ENCODE measurements at places on chromosomes 6 and 20.

DNA sequence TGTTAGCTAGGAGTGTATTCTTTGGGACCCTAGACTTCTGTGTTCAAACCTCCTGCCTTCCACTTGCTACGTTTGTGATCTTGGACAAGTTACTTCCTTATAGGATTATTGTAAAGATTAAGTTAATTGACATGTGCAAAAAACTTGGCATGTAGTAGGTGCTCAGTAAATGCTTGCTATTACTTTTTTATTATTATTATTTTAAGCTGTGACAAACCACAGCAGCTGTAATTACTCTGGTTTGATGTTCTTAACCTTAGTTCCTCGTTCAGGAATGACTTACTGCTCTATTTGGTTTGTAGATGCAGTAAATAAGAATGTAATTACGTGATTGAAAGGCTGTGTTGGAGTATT is 3.2 kb downstream of the ARFGEF2 start:
- no peak for DNase-seq

DNA sequence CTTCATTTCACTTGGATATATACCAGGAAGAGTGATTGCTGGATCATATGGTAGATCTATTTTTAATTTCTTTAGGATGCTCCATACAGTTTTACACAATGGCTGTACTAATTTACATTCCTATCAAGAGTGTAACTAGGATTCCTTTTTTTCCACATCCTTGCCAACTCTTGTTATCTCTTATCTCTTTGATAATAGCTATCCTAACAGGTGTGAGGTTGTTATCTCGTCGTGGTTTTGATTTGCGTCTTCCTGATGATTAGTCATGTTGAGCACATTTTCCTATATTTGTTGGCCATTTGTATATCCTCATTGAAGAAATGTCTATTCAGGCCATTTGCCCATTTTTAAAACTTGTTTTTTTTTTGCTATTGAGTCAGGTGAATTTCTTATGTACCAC is 552.4 kb downstream of the RFPL4B start:
- no peak for DNase-seq

DNA sequence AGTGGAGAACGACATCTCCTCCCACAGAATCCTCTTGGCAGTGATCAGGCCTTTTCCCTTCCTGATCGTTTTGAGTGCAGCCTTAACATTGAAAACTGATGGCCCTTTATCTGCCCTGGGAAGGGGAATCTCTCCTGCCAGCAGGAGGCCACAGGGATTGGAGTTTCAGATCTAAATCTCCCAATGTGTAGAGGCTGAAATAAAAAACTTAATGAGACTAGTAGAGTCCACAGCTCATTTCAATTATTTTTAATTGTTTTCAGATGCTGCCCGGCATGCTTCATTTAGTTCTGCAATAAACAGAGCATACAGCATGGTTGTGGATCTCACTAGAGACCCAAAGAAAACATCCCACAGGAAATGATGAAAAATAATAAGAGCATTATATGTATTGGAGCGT is 662.2 kb upstream of the HS3ST5 start:
- no peak for DNase-seq

DNA sequence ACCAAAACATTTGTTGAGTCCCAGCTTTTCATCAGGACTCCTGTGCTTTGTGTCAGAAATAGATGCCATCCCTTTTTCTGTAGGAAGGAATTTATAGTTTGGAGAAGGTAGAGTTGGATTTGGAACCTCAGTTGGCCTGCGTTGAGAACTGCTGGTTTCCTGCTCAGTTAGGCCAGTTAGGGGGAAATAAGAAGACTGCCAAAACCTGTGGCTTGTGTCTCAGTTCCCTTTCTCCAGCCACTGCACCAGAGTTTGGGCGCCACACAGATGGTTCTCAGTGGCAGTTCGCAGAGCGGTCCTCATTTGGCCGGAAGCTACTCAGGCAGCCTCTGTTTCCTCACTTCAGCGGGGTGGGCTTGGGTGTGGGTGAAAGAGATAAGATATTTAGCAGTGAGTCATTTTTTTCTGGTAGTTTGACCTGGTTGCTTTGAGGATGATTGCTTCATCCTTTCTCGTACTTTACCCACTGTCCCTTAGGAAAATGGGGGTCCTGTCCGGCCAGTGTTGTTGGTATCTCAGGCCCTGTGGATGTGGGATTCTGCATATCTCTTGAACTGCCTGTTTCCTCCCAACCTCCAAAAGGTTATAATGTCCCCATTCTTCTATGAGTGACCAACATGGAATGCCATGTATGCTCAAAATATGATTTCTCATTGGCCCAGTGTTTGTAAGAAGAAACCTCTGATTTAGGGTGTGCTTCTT is 53.7 kb downstream of the JARID2 start:
- no peak for DNase-seq

GRCh38 chr6:52491203-52492069 is 71.3 kb downstream of the EFHC1 start:
- DNase-seq = no peak

DNA sequence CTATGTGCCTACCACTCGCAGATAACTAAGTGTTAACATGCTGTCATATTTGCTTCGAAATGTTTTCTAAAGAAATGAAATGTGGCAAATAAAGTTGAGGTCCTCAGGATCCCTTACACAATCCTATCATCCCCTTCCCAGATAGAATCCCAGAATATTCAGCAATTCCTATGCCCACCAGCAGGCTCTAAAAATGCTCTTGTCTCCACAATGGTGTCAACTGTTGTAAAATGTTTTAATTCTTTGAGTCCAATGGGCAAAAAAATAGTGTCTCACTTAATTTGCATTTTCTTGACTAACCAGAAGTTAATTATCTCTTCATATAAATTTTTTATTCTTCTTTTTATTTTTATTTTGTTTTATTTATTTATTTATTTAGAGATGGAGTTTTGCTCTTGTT is 103.9 kb upstream of the MAP7 start:
- no peak for DNase-seq

DNA sequence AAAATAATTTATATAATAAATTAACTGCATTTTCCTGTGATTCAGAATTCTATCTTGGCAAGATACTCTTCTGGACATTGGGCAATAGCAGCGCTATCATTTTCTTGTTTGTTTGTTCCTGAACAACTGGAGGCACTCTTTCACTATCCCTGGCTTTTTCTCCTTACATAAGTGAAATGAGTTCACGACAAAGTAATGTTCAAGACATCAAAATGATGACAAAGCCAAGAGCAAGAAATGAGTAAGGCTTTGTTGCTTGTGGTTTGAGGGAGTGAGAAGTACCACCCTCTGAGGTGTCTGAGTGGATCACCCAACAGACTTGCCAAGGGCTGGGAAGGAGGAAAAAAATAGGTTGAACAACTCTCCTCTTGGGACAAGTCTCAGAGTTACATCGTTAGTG is 466.6 kb upstream of the JAG1 start:
- no peak for DNase-seq

DNA sequence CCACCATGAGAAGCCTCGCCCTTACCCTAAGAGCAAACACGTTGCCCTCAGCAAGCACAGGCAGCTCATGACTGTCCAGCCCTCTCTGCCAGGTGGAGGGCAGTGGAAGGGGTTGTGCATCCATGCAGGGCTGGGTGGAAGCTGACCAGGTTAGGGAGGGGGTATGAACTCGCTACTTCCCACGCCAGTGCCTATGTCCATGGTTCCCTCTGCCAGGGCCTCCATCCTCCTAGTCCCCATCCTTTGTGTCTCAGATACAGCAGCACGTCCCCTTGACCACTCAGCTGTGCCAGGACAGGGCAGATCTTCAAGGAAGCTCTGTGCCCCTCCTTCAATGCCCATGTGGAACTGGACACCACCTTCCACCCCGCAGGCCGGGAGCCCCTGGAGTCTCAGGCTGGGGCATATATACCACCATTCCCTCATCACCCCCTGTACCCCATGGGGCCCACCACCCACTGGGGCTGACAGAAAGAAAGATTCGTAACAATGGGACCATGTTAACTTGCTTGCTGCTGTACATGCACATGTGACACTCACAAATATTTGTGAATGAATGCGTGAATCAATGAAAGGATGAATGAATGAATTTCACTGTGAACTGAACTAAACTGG is 90.7 kb downstream of the ANKRD60 start:
- DNase-seq = no peak

GRCh38 chr6:154247119-154247861 is 109.3 kb downstream of the IPCEF1 start:
- DNase-seq = no peak

- no peak for DNase-seq
Measured at GRCh38 chr6:45074439-45074838, 253.7 kb upstream of the RUNX2 start.

GRCh38 chr6:72619883-72620696 is 1.8 kb upstream of the KCNQ5 start:
- peak; percentile 10 for DNase-seq

GRCh38 chr6:108941859-108942258 is 93.6 kb downstream of the ARMC2 start:
- no peak for DNase-seq

- DNase-seq = peak; percentile 28
Measured at GRCh38 chr20:23629017-23629541, 8.7 kb downstream of the CST3 start.

- peak; percentile 6 for DNase-seq
Measured at GRCh38 chr6:129852257-129852858, 8.8 kb downstream of the TMEM244 start.

DNA sequence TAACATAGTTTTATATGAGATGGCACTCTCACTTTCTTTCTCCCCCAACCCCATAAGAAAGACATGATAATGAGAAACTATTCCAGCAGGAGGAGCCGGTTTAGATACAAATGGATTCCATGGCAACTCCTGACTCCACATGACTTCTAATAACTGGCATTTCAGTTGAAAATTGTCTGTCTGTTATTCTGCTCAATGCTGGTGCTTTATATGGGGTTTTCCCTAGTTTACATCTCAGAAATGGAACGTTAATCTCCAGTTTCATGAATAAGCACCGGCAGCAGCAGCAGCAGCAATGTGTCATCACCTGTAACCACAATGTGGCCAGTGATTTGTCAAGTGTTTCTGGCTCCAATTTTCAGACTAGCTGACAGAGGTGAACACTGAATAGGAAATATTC is 8.0 kb upstream of the SIM1 start:
- peak; percentile 34 for DNase-seq

- DNase-seq = peak; percentile 46
Measured at GRCh38 chr20:46694484-46694883, 5.2 kb upstream of the TP53RK start.

DNA sequence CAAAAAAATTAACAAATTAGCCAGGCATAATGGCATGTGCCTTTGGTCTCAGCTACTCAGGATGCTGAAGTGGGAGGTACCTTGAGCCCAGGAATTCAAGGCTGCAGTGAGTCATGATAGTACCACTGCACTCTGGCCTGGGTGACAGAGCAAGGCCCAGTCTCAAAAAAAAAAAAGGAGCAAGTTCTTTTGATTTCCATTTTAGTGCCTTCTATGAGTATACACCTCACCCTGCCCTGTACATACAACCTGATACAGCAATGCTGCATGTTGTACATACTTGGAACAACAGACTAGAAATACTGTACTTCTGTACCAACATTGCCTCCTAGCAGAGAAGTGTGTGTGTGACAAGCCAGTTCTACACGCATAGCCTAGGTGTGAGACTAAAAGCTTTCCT is 97.3 kb upstream of the CARMIL1 start:
- DNase-seq = peak; percentile 44

- no peak for DNase-seq
Measured at GRCh38 chr6:95551678-95552324, 25.5 kb upstream of the MANEA start.

DNA sequence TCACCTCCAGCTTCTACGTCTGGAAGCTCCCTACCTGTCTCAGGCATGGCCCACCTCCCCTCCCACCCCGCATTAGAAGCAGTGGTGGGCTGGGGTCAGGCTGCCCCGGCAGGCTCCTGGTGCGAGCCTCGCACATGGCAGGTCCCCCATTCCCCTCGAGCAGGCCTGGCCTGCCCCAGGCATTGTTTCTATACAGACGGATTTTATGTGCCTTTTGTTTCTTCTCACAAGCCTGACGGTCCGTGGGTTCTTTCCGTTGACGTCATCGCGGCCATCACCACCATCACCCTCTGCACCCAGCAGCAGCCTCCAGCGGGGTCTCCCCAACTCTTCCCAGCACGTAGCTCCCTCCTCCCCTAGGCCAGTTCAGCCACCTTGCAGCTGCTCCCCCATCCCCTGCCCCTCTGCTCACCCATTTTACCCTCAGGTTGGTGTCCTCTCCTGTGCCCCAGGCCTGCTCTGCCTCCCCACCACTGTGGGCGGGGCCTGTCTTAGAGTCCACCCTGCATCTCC is 4.6 kb downstream of the CST7 start:
- DNase-seq = no peak

- no peak for DNase-seq
Measured at GRCh38 chr6:12578751-12579150, 137.8 kb upstream of the PHACTR1 start.

- DNase-seq = no peak
Measured at GRCh38 chr20:57006411-57007170, 259.9 kb downstream of the BMP7 start.

DNA sequence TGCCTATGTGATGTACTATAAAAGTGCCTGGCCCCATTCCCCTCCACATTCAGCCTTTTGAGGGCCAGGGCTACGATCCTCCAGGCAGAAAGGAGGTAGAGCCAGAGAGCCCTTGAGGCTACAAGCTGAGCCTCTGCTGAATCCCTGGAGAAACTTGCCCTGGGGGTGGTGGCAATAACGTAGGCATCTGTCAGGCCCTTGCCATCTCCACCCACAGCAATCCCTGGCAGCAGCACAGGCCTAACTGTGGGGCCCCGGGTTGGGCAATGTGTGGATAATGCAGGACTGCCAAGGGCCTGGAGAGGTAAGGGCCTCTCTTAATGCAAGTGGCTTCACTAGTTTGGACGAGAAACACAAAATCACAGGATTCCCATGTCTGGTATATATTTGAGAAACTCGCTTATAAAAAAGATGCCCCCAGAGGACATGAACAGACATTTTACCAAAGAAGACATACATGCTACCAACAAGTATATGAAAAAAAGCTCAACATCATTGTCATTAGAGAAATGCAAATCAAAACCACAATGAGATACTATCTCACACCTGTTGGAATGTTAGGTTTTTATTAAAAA is 99.0 kb downstream of the QRSL1 start:
- DNase-seq = no peak

GRCh38 chr6:32196682-32197616 is 4.5 kb upstream of the GPSM3 start:
- DNase-seq = peak; percentile 50

GRCh38 chr6:146526192-146526591 is 17.4 kb upstream of the RAB32 start:
- DNase-seq = no peak

GRCh38 chr6:27616328-27617045 is 143.6 kb upstream of the ZNF184 start:
- no peak for DNase-seq

DNA sequence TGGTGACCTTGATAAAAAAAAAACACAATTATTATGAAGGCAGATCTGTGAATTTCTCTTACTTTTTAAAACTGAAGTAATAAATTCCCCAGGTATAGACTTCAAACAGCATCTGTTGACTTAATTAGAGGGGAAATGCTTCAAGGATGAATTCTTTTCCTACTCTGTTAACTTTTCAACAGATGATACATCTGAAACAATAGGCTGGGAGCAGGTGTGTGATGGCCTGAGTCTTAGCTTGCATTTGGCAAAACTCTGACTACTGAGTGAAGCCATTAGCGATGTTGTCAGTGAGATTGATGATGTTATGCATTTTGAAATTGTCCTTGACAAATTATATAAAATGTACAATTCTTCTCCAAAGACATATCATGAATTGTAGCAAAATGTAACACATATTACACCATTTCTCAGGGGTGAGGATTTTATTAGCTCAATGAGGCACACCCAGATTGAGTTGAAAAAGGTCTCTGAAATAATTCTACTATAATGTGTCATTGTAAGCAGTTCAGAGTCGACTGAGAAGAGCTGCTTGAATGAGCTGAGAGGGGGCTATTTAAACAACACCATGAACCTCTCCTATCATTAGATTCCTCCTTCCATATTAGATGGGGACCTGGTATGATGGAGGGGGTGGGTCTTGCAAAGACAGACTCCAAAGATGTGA is 39.6 kb upstream of the OGFRL1 start:
- DNase-seq = no peak
